ENCODE measurements at places on chromosomes 13 and 19.

DNA sequence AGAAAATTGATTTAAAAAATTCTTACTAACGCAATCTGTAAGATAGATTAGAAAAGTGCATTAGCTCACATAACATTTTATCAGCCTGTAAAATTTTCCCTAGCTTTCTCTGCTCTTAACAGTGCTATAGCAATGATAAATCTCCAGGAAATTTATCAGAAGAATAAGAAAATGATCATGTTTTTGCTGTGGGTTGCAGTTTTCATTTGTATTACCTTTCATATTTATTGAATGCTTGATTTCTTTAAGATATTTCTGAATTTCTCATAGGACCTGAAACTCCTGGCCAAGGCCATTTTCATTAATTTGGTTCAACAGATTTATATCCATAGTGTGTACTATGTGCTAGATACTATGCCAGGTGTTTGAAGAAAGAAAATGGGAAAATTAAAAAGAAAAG, 130.3 kb upstream of the STARD13 start:
- no peak for DNase-seq

DNA sequence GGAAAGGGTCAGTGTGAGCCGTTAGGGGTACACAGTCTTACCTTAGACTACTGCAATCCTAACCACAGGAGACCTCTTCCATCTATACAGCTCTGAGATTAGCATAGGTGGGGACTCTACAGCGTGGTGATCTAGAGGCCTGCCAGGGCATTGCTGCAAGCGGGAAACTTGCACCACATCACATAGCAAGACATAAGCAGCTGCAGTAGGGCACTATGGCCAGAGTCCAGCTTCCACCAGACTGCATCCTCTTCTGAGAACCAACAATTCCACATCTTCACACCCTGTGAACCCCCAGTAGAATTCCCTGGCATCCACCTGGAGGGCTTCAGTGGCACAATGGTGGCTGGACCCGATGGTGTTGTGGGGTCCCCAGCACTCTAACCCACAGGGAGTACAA, 1564.3 kb upstream of the PRR20A start:
- DNase-seq: no peak

DNA sequence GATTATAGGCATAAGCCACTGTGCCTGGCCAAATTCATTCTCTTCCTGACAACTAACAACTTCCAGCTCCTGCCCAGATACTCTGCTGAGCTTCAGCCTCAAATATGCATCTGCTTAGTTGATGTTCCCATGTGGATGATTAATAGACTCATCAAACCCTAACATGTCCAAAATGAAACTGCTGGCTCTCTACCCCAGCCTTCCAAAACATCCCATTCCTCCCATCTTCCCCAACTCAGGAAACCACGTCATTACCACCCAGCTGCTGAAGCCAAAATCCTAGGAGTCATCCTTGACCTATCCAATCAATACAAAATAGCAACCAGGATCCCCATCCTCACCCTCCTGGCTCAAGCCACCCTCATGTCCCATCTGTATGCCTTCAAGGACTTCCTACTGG, 20.9 kb downstream of the POU2F2 start:
- DNase-seq: no peak

- no peak for DNase-seq
These were observed 5.8 kb downstream of the KRTDAP start for GRCh38 chr19:35484252-35485036.

DNA sequence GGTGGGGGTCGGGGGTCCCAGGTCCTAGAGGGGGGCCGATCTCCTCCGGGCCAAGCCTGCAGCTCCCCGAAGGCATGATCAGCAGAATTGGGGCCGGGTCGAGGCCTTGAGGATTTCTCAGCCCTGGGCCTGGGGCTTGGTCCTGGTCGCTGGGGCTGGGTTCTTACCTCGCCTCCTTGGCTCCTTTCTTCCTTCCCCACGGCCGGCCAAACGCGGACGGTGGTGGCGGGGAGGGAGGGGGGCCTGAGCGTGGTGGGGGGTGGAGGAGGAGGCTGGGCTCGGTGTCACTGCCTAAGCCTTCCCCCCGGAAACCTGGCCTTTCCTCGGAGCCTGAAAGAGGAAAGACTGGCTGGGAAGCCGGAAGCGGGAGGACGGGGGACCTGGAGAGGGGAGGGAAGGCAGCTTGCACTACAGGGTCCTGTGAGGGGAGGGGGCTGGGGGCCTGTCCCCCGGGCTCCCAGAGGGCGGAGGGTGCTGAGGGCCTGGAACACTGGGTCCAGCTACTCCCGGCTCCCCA, at the start of gene ZNF579:
Gene ZNF579, minus strand, starts transcription at position 221 of the 517 bp plus-strand sequence. CDS start 1,209 bp downstream, outside the sequence.
- peak; percentile 84 for DNase-seq

- DNase-seq: no peak
These were observed 345.3 kb downstream of the MYO16 start for GRCh38 chr13:108974686-108975085.

DNA sequence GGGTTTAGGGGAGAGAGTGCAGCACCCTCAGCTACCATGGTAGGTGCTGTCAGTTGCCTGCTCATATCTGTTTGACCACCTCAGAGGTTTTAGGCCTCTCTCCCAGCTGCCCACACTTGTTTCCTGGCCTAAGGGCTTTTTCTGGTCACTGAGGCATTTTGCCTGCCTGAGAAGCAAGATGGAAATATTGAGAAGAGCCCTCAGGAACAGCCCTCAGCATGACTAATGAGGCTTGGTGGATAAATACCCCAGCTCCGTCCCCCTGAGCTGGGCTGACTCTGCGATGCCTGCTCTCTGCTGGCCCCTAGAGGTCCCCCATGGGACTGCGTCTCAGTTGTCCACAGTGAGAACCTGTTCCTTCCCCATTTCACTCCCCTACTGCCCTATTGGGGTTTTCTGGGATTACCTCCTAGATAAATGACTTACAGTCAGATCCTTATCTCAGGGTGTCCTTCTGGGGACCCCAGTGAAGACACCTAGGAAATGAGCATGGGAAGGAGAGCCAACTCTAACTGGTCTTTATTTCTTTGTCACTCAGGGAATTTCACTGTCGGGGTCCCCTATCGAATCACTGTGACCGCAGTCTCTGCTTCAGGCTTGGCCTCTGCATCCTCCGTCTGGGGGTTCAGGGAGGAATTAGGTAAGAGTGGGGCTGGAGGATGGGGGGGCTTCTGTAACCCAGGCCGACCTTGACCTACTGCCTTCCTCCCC, 13.3 kb downstream of the PALM3 start:
- DNase-seq: no peak

DNA sequence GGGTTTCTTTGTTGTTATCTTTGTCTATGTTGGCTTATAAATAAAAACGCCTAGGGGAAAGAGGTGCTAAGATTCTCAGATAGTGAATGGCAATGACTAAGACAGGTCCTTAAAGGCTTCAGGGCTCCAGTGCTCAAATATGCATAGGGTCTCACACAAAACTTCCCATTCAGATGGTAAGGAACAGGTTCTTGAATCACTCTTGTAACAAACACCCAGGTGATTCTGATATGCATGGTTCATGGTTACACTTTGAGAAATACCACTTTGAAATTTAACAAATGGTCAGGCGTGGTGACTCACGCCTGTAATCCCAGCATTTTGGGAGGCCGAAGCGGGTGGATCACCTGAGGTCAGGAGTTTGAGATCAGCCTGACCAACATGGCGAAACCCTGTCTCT, 17.1 kb downstream of the NUDT15 start:
- DNase-seq: no peak

DNA sequence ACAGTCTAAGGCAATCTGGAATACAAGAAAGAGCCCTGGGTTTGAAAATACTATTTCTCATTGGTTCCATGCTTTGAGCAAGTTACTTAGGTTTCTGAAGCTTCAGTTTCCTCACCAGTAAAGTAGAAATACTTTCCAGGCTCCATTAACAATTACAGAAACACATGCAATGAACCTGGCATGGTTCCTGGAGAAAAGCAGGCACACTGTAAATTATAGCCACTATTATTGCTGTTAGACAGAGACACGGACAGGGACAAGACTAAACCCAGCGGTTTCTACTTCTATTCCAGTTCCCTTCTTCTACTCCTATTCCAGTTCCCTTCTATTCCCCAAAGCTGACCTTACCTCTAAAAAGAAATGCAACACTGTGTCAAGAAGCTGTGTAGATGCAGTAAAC, 41.2 kb downstream of the MIPEP start:
- no peak for DNase-seq

DNA sequence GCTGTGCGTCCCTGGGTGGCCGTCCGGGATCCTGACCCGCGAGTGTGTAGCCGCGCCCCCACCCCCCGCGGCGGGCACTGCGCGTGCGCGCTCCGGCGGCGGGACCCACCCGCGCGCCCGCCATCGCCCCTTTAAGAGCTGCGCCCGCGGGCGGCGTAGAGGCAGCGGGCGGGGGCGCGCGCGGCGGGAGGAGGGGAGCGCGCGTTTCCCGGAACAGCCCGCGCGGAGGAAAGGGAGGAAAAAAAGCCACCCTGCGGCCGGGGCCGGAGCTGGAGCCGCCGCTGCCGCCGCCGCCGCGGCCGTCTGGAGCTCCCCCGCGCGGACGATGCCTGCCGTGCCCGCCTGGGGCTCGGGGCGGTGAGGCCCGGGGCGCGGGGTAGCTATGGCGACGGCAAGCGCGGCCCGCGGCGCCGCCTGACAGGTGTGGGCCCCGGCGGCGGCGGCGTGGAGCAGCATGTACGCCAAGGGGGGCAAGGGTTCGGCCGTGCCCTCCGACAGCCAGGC, at the start of gene SSBP4:
Gene SSBP4, plus strand, starts transcription at position 204 of the 504 bp plus-strand sequence. Its CDS starts 251 bp downstream, at position 455.
- no peak for DNase-seq

- DNase-seq: no peak
These were observed 59.1 kb upstream of the MRI1 start for GRCh38 chr19:13705201-13705600.

DNA sequence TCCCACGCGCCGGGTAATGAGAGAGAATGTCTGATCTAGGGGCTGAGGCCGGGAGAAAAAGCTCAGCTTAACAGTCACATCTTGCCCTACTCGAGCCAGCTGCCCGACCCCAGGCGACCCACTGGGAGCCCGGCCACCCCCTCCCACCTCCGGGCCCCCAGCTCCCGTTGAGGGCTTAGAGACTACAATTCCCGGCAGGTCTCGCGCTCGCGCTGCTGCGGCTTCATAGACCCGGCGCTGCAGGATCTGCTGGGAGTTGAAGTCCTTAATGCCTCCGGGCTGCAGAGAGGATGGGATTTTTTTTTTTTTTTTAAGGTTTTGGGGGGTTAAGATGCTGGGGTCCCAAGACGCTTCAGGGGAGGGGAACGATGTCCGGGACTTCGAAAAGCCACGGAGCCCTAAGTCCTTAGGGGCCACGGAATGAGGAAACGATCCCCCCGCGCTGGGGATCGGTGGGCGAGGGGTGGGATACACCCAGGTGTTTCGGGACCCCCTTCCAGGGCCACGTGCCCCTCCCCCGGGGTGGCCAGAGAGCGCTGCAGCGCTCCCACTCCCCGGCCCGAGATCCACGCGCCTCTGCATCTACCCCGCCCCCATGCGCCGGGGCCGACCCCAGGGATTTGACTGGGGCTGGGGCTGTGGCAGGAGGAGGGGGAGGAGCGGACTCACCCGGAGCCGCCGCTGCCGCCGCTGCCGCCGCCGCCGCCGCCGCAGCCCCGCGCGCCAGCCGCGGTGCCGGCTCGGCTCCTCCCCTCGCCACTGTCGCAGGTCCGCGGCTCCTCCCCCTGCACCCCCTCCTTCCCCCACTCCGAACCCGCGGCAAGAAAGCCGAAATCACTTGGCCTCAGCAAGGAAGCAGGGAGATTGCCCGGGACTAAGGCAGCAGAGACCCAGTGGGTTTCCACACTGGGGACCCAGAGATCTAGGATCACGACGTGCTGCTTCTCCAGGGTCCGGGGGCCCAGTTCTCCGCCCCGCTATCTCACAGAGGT, at the start of gene SYT3:
Gene SYT3, minus strand, starts transcription at position 761 of the 992 bp plus-strand sequence. CDS start 2,470 bp downstream, outside the sequence.
- no peak for DNase-seq

- DNase-seq: no peak
These were observed 5.1 kb upstream of the FLT3LG start for GRCh38 chr19:49468746-49469447.

DNA sequence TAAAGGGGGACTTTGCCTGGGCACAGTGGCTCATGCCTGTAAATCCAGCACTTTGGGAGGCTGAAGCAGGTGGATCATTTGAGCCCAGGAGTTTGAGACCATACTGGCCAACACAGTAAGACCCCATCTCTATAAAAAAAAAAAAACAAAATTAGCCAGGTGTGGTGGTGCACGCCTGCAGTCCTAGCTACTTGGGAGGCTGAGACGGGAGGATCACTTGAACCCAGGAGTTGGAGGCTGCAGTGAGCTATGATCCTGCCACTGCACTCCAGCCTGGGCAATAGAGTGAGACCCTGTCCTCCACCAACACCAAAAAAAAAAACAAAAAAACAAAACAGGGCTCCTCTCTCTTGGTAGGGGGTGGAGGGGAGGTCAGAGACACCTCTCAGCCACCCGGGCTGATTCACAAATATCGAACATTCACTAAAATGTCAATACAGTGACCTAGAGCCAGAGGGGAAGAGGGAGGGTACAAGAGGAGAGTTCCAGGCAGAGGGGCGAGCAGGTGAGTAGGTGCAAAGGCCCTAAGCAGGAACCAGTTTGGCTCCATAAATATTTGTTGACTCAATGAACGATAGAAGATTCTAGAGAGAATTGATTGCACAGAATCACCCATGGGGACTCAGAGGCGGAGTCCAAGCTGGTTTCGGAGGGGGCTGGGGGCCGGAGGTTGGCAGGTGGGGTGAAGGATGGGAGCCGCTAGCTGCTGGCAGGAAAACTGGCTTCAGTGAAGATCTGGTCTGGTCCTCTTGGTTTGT, 1.0 kb upstream of the CREB3L3 start:
- no peak for DNase-seq

DNA sequence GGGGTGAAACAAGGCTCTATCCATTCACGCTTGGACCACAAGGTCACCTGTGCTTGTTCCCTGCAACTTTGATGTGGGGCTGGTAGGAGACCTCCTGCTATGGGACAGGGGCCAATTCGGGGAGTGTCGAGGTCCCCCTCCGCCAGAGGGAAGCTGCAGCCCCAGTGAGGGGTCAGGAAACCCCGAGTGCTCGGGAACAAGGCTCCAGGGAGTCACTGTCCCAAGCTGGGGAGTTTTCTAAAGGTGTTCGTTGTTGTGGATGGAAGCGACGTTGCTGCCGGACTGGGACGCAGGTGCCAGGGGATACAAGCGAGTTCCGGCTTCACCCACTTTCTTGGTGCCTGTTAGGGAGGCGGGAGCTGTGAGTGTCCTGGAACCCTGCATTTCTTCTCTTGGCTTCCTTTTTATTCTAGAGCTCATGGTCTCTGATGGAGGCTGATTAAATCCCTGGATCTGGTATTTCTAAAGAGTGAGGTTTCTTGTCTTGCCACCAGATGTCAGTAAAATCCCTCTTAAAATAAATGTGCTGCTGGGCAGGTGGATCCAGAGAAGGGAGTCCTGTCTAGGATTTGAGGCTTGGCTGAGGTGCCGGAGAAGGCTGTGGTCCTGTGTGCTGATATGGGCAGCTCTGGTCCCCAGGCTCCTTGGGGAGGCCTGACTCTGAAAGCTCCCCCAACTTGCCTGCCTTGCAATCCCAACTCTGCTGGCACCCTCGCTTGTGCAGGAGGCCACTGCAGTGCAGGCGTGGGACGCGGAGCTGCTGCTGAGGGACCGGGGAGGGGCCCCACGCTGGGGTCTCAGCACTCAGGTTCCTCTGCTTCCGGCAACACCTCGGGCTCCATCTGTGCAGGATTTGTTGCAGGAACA, 153.9 kb downstream of the TEX29 start:
- DNase-seq: peak; percentile 21

All from HCT116 (cell line).